GM12891 (cell line): ENCODE measurements at places on chromosomes 4 and X.

DNA sequence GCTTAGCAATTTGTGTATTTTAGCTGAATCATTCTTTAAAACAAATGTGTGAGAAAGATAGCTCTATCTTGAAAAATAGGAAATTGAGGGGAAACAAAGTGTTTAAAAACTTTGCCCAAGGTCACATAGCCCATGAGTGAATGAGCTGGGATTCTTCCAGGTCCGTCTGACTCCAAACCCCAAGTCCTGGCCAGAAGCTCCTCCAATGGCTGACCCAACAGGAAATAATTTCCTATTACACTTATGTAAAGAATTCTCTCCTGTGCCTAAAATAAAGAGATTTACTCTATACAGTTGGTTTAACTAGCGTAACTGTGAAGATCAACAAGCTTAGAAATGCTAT is 287.6 kb downstream of the ARHGAP24 start:
- no peak for DNase-seq

GRCh38 chrX:65745427-65745826 is 78.0 kb downstream of the MSN start:
- DNase-seq = no peak

- no peak for DNase-seq
Observed at GRCh38 chrX:129576539-129576938, 36.5 kb downstream of the OCRL start.

- no peak for DNase-seq
Observed at GRCh38 chr4:186485561-186486062, 69.8 kb downstream of the MTNR1A start.

GRCh38 chrX:105120463-105120862 is 100.0 kb downstream of the TEX13A start:
- DNase-seq = no peak
